A375 (cell line): ENCODE measurements at places on chromosomes 1 and 21. TPM values are rescaled to one million over a fixed set of nuclear protein-coding genes. Genes with fewer than 3 reads are reported as not detected.

Gene MRPS14
- total RNA-seq, result 39.0 and 42.1 TPM in 2 replicates

Gene COL11A1
- 0.30 and 0.82 TPM in 2 replicates for total RNA-seq

Gene C1orf87
- not detected in 2 replicates for total RNA-seq

Gene LRRC53
- total RNA-seq, result 0.08 TPM in 1 of 2 replicates, not detected in the other

Gene VCAM1
- 0.19 and 0.27 TPM in 2 replicates for total RNA-seq
